T-helper 17 cell (primary cell): ENCODE measurements at places on chromosomes 3 and 15. TPM values are rescaled to one million over a fixed set of nuclear protein-coding genes. Genes with fewer than 3 reads are reported as not detected.

ITGB5 gene
- total RNA-seq = 61.3 TPM

SPATA12 gene
- total RNA-seq = not detected

PRICKLE2 gene
- total RNA-seq = 0.37 TPM

ATP13A4 gene
- total RNA-seq = 3.5 TPM

LSAMP gene
- total RNA-seq = not detected

SLC28A1 gene
- not detected for total RNA-seq

SV2B gene
- total RNA-seq = 0.10 TPM

SHQ1 gene
- total RNA-seq = 15.4 TPM

GRCh38 chr15:100764778-100765466, 114.7 kb upstream of the ALDH1A3 start:
- peaks cover 48% of the 10 kb centered on the region for H3K27me3 ChIP-seq
- no peak overlapping the region for H3K27ac ChIP-seq
- DNase-seq = no peak
- H3K4me3 ChIP-seq = no peak overlapping the region
- H3K36me3 ChIP-seq = no peaks in the 10 kb centered on the region
- H3K4me1 ChIP-seq = no peaks in the 10 kb centered on the region

DNA sequence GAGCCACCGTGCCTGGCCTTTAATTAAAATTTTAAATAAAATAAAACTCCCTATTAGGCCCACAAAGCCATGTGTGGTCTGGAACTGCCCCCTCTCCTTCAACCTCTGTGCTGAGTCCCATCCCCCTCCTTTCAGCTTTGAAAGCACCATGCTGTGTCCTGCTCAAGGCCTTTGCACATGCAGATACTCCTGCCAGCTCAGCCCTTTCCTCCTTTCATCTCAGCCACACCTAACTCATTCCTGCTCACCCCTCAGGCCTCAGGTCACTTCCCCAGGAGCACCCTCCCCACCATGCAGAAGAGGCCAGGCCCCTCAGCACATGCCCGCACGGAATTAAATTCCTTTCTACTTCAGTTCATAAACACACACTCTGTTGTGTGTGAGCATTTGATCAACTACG, 28.1 kb downstream of the ATRIP start:
- H3K27ac ChIP-seq = peak overlapping the region; percentile 80
- no peak overlapping the region for H3K4me3 ChIP-seq
- peaks cover 42% of the 10 kb centered on the region for H3K4me1 ChIP-seq
- H3K27me3 ChIP-seq = no peaks in the 10 kb centered on the region

- H3K27me3 ChIP-seq = no peaks in the 10 kb centered on the region
- no peak overlapping the region for H3K4me3 ChIP-seq
- H3K27ac ChIP-seq = no peak overlapping the region
- peaks cover 10% of the 10 kb centered on the region for H3K4me1 ChIP-seq
Observed at GRCh38 chr3:141291559-141292355, 60.1 kb downstream of the PXYLP1 start.

- H3K27ac ChIP-seq = no peak overlapping the region
- no peak overlapping the region for H3K4me3 ChIP-seq
- DNase-seq = no peak
Observed at GRCh38 chr3:87006844-87007439, 16.0 kb upstream of the VGLL3 start.

DNA sequence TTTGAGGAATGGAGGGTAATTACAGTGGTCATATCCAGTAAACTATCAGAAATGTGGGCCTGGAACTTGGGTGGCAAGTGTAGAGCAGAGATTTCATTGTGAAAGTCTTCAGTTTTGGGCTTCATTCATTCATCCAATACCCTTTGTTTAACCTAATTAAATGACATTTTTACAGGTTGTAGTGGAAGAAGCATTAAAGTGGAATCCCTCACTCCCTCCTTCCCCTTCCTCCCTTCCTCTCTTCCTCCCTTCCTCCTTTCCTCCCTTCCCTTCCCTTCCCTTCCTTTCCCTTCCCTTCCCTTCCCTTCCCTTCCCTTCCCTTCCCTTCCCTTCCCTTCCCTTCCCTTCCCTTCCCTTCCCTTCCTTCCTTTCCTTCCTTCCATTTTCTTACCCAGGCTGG, 219.3 kb downstream of the PDCD6IP start:
- peaks cover 2% of the 10 kb centered on the region for H3K36me3 ChIP-seq
- peaks cover 13% of the 10 kb centered on the region for H3K4me1 ChIP-seq
- H3K27me3 ChIP-seq = peaks cover 14% of the 10 kb centered on the region
- DNase-seq = no peak
- no peak overlapping the region for H3K4me3 ChIP-seq

GRCh38 chr3:14396031-14396692, 6.2 kb upstream of the SLC6A6 start:
- no peak overlapping the region for H3K4me3 ChIP-seq
- H3K27me3 ChIP-seq = no peaks in the 10 kb centered on the region
- no peak for DNase-seq
- H3K36me3 ChIP-seq = no peaks in the 10 kb centered on the region
- peaks cover 23% of the 10 kb centered on the region for H3K4me1 ChIP-seq

GRCh38 chr3:156749244-156749643, 74.9 kb downstream of the TIPARP start:
- H3K4me1 ChIP-seq = no peaks in the 10 kb centered on the region
- peaks cover 25% of the 10 kb centered on the region for H3K27me3 ChIP-seq
- DNase-seq = no peak
- H3K36me3 ChIP-seq = no peaks in the 10 kb centered on the region
- H3K4me3 ChIP-seq = no peak overlapping the region
- no peak overlapping the region for H3K27ac ChIP-seq

- no peaks in the 10 kb centered on the region for H3K27me3 ChIP-seq
- H3K4me1 ChIP-seq = no peaks in the 10 kb centered on the region
- no peak overlapping the region for H3K4me3 ChIP-seq
- no peak overlapping the region for H3K27ac ChIP-seq
Observed at GRCh38 chr15:75669191-75669878, 21.6 kb downstream of the SNX33 start.

- DNase-seq = no peak
- peaks cover 10% of the 10 kb centered on the region for H3K36me3 ChIP-seq
- H3K27ac ChIP-seq = peak overlapping the region; percentile 74
- peaks cover 2% of the 10 kb centered on the region for H3K4me1 ChIP-seq
Observed at GRCh38 chr15:50593761-50594160, 47.3 kb upstream of the USP50 start.

DNA sequence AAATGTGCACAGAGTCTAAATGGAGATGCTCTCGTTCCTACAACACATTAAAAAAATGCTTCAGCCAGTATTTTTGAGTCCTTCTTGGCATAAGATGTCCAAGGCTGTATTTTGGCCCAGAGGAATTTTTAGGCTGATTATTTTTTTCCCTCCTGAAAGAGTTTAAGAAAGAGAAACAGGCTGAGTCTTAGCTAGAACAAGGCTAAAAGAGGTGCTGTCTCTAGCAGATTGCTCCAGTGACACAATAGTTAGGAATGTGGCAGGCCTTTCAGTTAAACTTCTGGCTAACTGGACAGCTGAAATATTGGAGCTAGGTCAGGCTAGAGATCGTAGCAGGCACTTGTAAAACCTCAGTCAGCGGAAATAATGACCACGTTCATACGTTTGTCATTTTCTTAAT, 271.4 kb upstream of the RARB start:
- H3K27ac ChIP-seq = no peak overlapping the region
- H3K27me3 ChIP-seq = no peaks in the 10 kb centered on the region
- DNase-seq = no peak
- no peaks in the 10 kb centered on the region for H3K4me1 ChIP-seq

- H3K27ac ChIP-seq = no peak overlapping the region
- H3K4me1 ChIP-seq = no peaks in the 10 kb centered on the region
- DNase-seq = no peak
- no peak overlapping the region for H3K4me3 ChIP-seq
- no peaks in the 10 kb centered on the region for H3K36me3 ChIP-seq
Observed at GRCh38 chr3:35707904-35708303, 68.6 kb downstream of the ARPP21 start.

DNA sequence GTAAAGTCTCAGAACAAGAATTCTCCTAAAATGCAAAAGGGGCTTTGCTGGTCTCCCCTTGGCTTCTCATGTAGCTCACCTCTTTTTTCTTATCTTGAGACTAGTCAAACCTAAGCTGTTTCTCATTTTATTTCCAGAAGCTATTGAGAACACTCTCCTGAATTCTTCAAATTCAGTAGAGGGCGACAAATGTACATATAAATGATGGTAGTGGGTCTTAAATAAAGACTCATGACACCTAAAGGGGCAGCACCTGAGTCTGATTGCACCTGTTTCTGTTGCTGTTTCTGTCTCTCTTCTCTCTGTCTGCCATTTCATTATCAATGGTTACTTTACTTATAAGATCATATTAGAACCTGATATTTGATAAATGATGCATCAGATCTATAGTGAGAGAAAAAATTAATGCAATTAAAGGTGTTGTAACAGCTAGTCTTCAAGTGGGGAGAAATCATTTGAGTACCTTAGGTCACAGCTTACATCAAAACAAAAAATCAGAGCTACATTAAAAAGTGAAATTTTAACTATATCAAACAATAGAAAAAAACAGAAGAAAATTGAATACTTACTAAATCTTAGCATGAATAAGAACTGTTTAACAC, 7.0 kb downstream of the ADIPOQ start:
- H3K27me3 ChIP-seq = peaks cover 16% of the 10 kb centered on the region
- peaks cover 18% of the 10 kb centered on the region for H3K4me1 ChIP-seq
- H3K4me3 ChIP-seq = peak overlapping the region; percentile 55
- peak overlapping the region; percentile 24 for H3K27ac ChIP-seq
- DNase-seq = no peak

DNA sequence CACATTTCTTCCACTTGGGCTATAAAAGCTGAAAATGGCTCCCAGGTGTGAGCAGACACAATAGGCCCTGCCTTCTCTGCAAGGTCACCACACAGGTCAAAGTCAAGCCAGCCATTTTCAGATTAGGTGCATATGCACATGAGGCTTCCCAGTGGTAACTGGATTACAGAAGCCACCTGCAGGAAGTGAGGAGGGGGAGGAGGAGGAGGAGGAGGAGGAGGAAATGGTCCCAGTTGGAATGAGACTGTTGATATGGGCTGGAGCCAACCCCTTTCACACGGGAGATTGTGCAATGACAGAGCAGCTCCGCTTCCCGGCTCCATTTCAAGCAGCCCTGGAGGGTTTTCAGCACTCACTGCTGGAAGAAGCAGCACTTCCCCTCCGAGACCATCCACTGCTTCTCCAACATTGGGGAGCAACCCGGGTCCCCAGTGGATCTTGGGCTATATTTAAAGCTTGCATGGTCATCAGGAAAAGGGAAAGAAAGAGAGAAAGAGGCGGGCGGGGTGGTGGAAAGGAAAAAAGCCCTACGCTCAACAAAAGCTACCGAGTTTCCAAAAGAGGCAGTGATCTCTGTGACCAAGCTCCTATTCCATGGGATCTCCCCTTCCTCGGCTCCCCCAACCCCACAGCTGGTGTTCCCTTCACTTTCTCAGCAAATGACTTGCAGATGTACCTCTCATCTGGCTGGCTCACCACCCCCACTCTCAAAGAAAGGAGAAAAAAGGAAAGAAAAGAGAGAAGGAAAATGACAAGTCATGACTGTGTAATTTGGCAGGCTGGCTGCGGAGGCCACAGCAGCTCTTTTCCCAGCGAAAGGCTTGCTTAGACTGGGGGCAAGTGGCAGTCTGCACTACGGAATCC, 58.3 kb downstream of the LRIG1 start:
- DNase-seq = no peak
- no peaks in the 10 kb centered on the region for H3K36me3 ChIP-seq
- peaks cover 31% of the 10 kb centered on the region for H3K4me1 ChIP-seq
- H3K4me3 ChIP-seq = peak overlapping the region; percentile 2
- no peaks in the 10 kb centered on the region for H3K27me3 ChIP-seq

DNA sequence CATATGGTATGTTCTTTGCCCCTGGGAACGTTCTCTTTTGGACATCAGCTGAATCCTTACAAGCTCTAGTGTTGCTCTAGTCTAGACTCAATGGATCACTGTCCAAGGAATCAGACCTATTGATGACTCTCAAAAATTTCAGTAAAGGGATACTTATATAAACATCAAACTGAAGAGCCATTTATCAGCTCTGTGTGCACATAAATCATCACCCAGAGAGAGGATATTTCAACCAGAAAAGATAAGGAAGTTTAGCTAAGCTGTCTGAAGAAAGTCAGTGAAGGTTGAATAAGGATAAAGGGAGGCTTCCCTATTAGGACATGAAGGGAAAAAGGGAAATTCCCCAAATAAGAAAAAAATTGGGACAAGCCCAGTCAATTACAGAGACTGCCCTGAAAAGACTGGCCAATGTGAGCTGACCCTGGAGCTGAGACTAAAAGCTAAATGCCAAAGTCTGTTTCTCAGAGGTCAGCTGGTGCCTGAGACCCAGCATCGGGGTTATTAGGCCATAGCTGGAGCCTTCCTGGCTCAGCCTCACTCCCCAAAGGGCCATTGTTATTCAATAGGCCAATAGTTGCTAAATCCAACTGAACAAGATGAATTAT, 424.1 kb upstream of the THBS1 start:
- H3K4me1 ChIP-seq = no peaks in the 10 kb centered on the region
- no peak overlapping the region for H3K27ac ChIP-seq
- no peak for DNase-seq
- no peak overlapping the region for H3K4me3 ChIP-seq

DNA sequence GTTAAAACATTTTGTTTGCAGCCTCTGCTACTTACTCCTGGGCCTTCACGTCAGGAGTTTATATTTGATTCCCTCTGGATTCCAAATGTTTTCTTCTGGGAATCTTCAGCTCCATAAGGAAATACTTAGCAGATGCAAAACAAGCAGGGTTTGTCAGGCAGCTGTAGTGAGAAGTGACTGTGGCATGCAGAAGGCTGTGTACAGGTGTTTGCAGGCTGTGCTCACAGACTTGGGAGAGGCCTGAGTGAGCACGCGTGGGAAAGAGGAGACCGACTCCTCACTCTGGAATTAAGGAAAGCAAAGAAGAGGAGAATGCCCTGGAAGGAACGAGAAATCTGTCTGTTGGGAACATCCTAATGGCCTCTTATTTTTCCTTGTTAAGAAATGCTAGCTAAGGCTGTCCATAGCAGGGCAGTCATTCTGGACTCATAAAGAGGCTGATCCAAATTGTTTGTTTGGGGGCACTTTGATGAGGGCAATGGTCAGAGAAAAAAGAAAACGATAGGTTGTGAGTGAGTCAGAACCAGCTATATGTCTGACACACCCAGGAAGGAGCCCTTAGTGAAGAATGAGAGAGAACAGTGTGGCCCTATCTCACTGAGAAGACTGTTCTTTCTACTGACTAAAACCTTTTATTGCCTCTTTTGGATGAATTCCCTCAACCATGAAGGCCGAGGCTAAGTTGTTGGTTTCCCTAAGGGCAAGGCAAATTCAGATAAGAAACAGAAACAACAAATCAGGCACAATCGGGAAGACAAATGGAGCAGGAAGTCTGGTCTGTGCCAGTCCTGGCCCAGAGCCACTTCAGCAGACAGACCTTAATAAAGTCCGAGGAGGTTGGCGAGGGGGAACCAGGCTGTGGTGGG, 82.6 kb downstream of the TGFBR2 start:
- H3K4me3 ChIP-seq = peak overlapping the region; percentile 41
- no peak for DNase-seq
- H3K4me1 ChIP-seq = peaks cover 43% of the 10 kb centered on the region
- no peaks in the 10 kb centered on the region for H3K27me3 ChIP-seq
